Fibroblast of the aortic adventitia (primary cell): ENCODE measurements at places on chromosomes 4 and X.

- DNase-seq, result no peak
These were observed 198.2 kb upstream of the PSAPL1 start for GRCh38 chr4:7632971-7633370.

DNA sequence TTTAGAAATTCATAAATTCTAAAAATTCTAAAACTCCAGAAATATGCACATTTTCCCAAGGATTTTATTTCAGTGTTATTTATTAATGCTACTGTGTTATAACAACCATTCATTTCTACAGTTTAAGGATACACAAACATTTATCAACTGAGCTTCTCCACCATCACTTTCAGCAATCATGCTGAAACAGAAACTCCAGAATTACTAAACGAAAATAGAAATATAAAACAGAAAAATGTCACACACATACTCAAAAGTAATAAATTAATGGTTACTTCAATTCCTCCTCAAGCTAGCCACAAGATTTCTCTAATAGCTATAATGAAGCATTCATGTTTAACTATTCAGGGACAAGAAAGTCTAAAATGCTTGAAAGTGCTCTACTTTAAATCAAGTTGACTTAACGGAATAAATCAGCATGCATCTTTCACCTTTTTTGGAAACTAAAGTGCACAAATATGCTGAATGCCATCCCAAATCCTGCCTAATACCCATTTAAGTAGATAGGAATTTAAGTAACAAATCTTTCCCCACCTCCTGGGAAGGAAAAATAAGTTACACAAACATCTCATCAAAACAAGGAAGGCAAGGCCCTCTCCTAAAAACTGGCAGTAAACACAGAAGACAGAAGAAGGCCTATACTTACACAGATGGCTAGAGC, 563 bp downstream of the FAM13A start:
- no peak for DNase-seq

- DNase-seq, result peak; percentile 9
These were observed 263.2 kb downstream of the IL15 start for GRCh38 chr4:141899541-141899940.

DNA sequence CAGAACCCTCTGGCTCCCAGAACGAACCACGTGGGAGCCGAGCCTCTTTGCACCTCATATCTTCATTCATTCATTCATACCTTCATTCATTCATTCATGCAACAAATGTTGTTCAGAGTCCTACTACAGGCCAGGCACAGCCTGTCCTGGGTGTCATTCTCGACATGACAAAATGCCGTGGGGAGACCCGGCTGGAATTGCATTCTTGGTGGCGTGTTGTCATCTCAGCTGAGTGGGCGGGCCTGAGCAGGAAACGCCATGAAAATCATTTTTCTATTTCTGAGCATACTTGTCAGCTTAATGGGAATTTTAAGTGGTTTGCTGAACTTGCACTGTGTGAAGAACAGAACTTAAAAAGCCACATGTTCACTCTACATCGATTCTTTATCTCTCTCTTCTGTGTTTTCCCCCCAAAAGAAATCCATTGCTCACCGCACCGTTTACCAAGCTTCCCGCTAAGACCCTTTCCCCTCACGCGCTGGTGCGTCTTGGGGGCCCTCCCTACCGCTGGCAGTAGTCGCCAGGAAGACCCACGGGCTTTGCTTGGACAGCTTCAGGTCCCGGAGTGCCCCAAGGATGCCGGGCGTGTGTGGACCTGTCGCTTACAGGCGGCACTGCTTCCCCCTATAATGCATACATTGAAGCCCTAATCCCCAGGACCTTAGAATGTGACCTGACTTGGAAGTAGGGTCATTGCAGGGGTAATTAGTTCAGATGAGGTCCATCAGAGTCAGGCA, 41.6 kb upstream of the HMX1 start:
- no peak for DNase-seq

- no peak for DNase-seq
These were observed 137.2 kb downstream of the STPG2 start for GRCh38 chr4:98006060-98006459.

GRCh38 chrX:44747317-44747716, 96.5 kb upstream of the DUSP21 start:
- DNase-seq, result no peak

GRCh38 chr4:114078636-114079035, 99.2 kb upstream of the ARSJ start:
- DNase-seq, result peak; percentile 37

DNA sequence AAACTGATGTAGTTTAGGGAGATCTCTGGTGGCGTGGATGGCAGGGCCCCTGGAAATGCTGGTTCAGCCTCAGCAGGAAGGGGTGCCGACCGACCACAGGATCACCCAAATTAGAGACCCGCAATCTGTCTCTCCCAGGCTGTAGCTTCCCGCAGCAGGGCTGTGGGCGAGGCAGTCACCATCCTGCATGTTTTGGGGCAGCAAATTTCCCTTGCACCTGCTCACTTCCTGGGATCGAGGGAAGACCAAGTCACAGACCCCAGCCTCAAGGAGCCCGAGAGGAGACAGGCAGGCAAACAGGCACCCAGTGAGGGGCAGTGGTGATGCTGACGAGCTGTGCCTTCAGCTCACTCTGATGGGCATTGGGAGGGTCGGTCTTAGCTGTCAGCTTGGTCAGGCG, 21.2 kb upstream of the GPR78 start:
- no peak for DNase-seq

DNA sequence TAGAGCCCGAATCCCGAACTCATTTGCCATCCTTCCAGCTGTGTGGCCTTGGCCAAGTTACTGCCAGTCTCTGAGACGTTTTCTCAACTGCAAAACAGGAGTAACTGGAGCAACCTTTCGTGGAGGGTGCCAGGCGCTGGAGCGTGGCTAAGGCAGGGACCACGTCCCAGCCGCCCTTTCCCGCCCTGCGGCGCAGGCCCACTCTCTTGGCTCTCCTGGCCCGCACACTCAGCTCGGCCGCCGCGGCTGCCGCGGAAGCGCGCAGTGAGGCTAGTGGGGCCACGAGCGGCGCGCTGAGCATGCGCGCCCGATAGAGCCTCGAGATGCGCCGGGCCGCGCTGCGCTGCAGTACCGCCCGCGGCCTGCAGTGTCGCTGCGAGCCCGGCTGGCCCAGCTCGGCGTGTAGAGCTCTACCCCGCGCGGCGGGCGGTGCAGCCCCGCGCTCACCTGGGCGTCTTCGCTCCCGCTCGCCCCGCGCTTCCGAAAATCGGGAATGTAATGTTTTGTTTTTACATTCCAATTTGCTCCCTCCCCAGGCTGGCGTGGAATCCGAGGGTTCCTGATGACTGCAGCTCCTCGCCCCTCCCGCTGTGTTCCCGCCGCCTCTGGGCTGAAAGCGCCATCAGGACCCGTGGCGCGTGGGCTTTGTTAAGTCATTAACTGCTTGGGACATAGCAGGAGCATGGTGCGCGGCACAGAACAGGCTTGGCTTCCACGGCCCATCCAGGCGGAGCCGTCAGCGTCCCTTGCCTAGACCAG, 4.0 kb upstream of the ZNF518B start:
- DNase-seq, result peak; percentile 45

- peak; percentile 76 for DNase-seq
These were observed 21.2 kb upstream of the SLC25A31 start for GRCh38 chr4:127708985-127709384.

DNA sequence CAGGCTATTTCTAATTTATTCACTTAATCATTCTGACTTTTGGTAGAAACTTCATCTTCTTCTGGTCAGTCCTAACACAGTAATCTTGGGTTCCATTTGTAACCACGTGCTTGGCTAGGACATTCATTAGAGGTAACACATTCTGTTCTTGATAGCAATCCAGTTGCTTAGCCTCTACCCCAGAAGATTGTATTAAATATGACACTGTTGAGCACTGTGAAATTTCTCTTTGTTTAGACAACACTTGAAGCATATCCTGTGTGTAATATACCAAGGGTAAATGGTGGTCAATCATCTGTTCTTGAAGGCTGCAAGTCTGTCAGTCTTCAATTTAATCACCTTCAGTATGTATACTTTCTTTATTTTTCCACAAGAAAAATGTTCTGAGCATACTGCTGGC, 523.0 kb downstream of the ANKRD50 start:
- no peak for DNase-seq

- no peak for DNase-seq
These were observed 68.5 kb downstream of the CYTL1 start for GRCh38 chr4:4950561-4951290.
